Activated CD8-positive, alpha-beta T cell treated with anti-CD3 and anti-CD28 coated beads for 36 hours (primary cell): ENCODE measurements at places on chromosomes 1 and 21. TPM values are rescaled to one million over a fixed set of nuclear protein-coding genes. Genes with fewer than 3 reads are reported as not detected.

DNA sequence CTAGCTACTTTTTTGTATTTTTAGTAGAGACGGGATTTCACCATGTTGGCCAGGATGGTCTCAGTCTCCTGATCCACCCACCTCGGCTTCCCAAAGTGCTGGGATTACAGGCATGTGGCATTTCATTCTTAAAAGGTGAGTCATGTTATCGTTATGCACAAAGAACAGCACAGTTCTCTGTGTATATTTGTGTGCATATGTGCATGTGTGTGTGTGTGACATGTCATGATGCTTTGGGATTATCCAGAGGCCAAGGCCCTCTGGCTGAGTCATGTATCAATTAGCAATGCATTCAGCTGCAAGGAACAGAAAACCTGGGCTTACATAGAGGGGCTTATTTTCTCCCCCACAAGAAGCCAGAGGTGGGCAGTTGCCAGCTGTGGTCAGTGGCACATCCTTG lies 301.7 kb upstream of the KAZN start:
- no peak for DNase-seq

DNA sequence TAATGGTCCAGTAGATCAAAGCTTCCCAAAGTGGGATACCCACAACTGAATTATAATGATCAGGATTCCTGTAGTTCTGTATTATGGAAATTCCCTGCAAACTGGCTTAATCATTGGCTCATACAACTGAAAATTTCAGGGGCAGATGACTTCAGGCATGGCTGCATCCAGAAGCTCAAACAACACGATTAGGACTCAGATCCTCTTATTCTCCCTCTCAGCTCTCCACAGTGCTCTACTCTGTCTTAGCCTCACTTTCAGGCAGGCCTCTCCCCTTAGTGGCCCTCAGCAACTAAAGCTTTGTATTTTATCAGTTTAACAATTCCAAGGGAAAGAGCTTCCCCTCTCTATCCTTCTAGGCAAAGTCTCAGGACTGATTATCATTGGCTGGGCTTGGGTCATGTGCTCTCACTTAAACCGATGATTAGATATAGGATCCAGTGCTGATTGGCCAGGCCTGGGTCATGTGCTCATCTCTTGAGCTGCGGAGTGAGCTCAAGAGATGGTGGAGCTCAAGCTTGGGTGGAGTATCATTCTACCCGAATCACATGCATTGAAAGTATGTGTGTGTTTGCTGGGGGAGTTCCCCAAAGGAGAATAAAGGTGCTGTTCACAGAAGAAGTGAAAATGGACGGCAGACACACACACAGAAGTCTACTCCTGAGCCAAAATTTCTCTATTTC lies 57.9 kb upstream of the RUNX3 start:
- DNase-seq, result peak; percentile 83

Gene TBX19
- total RNA-seq, result 1.5 TPM

Gene FNDC10
- 3.6 TPM for total RNA-seq

DNA sequence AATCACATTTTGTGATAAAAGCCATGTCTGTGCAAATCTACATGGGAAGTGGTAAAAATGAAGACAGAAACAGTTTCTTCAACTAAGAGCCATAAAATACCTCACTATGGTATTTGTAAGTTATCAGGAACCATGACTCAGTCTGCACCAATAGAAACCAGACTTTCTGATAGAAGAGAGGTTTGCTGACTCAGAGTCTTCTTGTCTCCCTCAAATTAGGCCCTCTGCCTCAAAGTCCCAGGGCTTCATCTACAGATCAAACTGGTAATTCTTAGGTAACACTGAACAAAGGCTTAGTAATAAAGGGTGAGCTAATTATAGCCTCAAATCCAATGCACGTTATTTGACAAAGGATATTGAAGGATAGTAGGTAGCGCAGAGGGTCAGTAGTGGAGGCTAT lies 30.9 kb upstream of the SSX2IP start:
- no peak for DNase-seq

Gene CRABP2
- 0.90 TPM for total RNA-seq

Gene KNCN
- total RNA-seq, result not detected

Gene KCND3
- total RNA-seq, result not detected

- DNase-seq, result peak; percentile 65
Observed at GRCh38 chr1:153791648-153792253, 16.5 kb downstream of the SLC27A3 start.

- DNase-seq, result no peak
Observed at GRCh38 chr1:54834007-54834541, 33.0 kb upstream of the TTC22 start.

DNA sequence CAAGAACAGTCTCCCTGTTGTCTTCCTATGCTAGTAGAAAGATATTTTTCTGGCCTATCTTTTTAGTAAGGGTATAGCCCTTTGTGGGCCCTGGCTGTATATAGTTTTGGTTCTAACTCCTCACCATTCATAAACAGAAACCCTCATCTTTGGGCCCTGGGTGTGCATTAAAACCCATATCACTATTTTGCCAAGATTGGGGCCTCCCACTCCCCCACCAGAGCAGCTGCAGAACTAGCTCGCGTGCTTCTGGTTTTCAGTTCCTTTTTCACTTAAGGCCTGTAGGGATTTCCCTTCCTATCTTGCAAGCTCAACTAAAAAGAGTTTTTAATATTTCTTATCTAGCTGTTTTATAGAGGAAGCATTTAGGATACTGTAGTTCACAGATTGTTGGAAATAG lies 106.4 kb downstream of the RGL1 start:
- DNase-seq, result peak; percentile 48

- no peak for DNase-seq
Observed at GRCh38 chr1:242811092-242811840, 286.8 kb upstream of the PLD5 start.

GRCh38 chr1:64959986-64960385 lies 6.4 kb downstream of the JAK1 start:
- peak; percentile 39 for DNase-seq

DNA sequence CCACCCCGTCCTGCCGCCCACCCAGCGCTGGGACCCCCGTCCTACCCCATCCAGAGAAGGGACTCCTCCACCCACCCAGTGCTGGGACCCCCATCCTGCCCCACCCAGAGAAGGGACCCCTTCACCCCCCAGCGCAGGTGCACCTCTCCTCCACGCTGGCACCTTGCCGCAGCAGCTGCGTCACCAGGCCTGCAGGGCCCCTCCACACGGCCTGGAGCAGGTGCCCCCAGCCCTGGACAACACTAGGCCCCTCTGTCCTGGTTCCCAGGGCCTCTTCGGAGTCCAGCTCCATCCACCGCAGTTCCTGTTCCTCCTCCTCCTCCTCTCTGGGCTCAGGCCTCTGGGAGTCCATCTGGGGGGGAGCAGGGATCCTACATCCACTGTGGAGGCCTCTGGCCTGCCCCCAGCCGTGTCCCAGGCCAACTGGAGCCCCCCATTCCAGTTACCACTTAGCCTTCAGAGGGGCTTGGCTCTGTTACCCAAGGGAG lies 378 bp downstream of the ANKRD65 start:
- no peak for DNase-seq

DNA sequence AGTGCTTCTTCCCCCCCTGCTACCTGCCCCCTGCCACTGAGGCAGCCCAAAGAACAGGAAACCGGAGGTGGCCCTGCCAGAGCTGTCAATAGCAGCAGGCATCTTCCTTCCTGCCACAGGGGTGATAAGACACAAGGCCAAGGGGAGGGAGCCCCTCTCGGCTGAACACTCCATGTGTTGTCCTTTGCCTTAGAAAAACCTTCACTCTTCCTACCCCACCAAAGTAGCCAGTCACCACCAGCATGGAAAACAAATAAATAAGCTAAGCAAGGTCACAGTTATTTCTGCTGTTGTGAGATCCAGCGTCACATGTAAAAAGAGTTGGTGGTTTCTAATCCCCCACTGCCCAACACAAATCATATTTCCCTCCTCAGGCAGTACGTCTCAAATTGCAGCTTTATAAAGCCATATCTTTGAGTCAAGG lies 104.8 kb upstream of the DPT start:
- DNase-seq, result peak; percentile 14

GRCh38 chr1:180954005-180954800 lies 41.5 kb downstream of the KIAA1614 start:
- peak; percentile 58 for DNase-seq

Gene PRAMEF18
- not detected for total RNA-seq

DNA sequence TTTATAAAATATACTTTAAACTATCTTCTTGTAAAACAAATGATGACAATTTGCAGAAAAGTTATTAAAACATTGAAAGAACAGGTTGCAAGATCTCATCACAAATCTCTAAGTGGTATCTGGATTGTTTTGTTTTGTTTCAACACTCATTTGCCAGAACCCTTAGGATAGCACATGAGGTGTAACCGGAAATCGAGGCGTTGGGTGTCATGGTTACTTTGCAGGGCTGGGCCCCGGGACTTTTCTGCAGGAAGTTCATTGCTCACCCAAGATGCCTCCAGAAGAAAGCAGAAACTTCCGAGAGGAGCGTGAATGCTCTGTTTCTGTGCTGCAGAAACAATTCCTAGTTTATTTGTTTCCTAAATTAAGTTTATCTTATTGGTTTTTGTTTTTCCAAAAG lies 2.5 kb downstream of the DISC1 start:
- peak; percentile 30 for DNase-seq

- DNase-seq, result no peak
Observed at GRCh38 chr1:76474922-76475321, 392.4 kb upstream of the ST6GALNAC5 start.

DNA sequence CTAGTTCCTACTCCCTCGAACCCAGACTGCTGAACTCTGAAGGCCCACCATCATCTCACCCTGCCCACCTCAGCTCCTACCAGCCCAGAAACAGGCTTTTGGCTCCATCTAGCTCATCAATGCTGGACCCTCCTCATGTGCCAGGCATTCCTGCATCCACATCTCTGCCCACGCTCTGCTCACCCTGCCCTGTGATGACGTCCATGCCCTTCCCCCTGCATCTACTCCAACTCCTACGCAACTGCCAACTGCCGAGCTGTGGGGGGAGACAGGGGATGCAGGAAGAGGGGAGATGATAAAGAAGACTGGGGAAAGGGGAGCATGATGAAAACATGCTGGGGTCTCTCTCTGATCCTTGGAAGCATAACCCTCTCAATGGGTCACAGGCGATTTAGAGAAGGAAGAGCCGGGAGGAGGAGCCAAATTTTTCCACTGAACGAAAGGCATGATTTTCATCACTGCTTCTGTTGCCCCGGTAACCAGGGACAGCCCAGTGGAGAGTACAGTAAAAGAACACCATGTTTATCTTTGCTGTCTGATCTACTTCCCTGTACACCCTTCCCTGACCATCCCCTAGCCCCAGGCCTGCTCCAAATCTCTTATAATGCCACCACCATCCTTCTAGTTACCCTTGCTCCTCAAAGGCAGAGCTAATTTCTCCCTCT lies 44.3 kb downstream of the CD34 start:
- DNase-seq, result peak; percentile 67

DNA sequence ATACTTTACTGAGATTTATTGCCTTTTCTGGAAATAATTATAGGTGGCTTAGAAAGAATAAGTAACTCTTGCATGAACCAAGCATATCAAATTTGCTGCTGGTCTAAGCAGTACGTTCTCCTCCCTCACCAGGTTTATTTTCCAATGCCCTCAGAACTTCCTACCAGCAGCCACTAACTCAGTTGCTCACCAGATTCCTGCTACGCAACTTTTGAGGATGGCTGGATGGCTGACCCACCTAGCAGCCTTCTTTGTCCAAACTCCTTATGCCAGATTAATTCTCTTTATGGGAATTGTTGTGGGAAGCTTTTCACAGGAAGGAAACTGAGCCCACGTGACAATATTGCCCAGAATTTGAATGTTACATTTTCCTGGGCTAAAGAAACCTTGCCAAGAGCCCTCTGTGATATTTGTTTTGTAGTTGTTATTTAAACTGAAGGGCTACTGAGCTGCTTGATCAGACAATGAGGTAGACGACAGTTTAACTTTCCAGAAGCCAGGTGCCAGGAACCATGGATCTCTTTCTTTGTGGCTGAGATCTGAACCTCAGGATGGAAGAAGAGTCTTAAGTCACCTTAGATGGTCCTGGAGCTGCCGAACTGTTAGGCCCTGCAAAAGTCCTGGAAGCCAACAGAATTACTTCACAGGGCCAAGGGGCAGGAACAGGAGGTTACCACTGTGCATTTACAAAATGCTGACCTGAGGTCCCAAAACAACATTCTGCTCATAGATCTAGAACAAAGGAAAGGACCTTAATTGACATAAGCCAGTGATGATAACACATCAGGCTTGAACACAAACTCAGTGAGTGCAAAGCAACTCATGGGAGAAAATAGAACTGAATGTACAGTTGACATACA lies 85.5 kb upstream of the ATP1A1 start:
- DNase-seq, result no peak

DNA sequence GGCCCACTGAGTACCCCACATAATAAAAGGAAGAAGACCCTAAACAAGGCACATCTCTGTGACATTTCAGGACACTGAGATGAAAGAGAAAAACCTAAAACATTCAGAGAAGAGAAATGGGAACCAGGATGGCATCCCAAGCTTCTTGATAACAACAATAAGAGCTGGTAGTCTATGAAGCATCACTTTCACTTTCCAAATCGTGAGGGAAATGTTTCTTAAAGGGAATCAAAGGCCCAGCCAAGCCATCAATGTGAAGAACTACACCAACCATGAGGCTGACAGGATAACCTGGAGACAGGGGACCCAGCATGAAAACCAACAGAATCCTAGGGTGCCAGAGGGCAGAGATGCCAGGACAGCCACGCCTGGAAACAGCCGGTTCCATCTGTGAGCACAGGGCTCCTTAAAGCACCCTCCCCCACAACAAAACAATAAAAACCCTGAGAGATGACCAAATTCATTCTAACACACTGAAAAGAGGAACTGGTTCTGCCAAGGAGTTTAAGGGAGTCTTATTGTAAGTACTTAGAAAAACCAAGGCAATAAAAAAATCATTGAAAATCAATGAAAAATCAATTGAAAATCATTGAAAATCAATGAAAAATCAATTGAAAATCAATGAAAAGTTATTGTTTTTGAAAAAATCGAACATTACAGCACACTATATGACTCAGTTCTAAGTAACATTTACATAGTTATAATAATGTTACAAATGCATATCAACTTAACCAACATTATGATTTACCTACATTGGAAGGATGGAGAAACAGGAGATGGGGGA lies 141.5 kb upstream of the ERG start:
- DNase-seq, result no peak

Gene PTGFRN
- total RNA-seq, result 7.0 TPM

GRCh38 chr1:94025383-94026340 lies 95.3 kb downstream of the ABCA4 start:
- DNase-seq, result no peak

GRCh38 chr1:209870151-209870831 lies 42.5 kb downstream of the UTP25 start:
- no peak for DNase-seq

Gene FCAMR
- total RNA-seq, result not detected

GRCh38 chr1:21325231-21325718 lies 35.0 kb upstream of the ECE1 start:
- peak; percentile 62 for DNase-seq
